Right hindlimb (tissue), 1 donor: ENCODE measurements at places on chromosomes 12 and 14.

DNA sequence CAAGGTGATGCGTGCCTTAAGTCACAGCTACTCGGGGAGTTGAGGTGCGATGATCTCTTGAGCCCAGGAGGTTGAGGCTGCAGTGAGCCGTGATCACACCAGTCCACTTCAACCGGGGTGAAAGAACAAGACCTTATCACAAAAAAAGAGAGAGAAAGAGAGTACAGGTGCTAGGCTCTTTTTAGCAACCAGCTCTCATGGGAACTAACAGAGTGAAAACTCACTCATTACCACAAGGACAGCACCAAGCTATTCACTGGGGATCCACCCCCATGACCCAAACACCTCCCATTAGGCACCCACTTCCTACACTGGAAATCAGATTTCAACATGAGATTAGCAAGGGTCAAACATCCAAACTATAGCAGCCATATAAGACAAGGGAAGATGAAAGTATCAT, 164.2 kb downstream of the NDUFA12 start:
- no peak for DNase-seq

DNA sequence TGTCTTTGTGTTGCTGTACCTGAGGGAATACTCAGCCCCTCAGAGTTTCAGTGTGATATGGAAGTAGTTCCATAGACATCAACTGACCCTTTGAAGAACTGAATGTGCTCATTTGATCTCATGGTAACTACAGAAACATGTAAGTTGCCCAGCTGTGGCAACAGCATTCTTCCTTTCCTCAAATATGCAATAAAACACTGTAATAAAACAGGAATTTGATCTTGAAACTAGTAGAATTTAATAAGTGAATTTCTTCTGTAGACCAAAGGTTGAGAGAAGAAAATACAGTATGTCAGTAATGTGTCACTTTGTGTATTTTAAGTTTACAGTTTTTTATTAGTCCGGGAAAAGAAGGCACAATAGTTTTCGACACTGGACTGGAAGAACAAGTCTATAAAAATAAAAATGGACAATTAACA, 31.9 kb downstream of the KCTD10 start:
- DNase-seq = no peak

DNA sequence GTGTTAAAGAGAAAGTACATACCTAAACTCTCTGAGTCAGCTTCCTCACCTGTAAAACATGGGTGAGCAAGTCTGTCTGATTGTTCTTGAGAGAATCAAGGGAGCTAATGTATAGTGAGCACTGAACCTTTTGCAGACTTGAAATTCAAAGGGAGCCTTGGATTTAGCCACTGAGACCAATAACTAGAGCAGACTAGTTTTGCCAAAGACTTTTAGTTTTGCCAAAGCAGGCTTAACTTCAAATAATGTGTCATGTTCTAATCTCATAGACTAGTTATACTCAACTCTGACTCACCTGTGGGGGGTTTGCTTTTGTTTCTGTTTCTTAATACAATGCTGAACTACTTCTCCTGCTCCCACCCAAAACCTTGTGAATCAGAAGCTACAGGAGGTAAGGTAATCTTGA, 123.7 kb downstream of the SLC25A21 start:
- no peak for DNase-seq

DNA sequence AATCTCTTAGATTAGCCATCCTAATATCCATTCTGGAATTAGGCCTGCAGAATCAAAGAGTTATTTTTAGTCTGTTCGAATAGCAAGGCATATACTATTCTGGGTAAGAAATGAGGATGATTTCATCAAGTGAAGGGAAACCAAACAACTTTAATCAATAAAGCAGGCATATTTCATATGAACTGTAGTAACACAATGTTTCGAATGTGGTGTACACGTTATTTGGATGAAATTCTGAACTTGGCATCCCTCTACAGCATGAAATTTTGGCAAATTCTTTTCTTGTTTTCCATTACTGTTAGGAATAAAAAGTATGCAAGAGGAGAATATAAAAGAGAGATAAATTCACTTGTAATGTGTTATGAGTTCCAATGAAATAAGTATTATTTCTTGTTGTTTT, 1233.3 kb upstream of the SEL1L start:
- DNase-seq = no peak

GRCh38 chr12:109098651-109099050, 1.3 kb downstream of the UNG start:
- no peak for DNase-seq

GRCh38 chr12:104733717-104734175, 224.3 kb downstream of the SLC41A2 start:
- no peak for DNase-seq

DNA sequence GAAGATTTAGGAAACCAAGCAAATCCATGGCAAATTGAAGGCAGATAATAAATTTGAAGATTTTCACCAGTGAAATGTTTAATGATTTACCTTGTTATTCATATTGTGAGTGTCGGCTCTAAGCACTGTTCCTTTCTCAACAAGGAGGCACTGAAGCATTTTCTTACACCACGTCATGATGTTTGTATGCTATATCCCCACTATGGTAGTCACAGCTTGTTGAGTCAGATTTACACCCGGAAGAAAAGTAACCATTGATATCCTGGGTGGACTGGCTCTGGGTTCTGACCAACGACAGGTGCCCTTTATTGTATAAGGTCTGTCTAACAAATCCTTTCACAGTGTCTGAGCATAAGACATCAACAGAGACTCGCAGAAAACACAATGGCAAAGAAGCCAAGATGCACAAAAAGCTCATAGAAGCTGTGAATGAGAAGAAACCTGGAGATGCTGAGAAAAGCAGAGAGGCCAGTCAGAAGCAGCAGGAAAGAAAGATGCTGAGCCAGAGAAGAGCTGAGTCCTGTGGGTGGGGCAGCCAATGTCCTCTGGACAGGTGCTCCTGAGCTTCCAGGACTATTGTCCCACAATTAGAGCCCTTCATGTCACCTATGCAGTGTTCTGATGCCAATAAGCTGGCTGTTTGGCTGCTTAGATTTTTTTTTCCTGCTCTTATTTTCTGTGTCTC, 49.7 kb upstream of the ARHGAP5 start:
- no peak for DNase-seq

DNA sequence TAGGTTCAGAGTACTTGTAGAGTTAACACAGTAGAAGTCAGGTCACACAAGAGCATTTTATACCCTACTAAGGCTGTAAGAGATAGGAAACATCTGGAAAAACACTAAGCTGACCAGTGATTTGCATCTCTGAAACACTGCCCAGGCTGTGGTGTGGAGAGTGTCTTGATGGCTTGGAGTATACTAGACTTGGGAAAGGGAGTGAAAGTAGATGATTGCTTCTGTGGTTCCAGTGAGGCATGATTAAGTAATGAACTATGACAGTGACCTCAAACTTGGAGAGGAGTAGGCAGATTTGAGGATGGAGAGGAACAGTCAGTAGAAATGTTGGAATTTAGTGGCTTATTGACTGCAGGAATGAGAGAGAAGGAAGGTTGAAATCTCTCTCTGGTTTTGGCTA, 201.2 kb downstream of the FLRT2 start:
- peak; percentile 69 for DNase-seq

GRCh38 chr14:55980970-55981369, 137.2 kb upstream of the PELI2 start:
- DNase-seq = no peak

DNA sequence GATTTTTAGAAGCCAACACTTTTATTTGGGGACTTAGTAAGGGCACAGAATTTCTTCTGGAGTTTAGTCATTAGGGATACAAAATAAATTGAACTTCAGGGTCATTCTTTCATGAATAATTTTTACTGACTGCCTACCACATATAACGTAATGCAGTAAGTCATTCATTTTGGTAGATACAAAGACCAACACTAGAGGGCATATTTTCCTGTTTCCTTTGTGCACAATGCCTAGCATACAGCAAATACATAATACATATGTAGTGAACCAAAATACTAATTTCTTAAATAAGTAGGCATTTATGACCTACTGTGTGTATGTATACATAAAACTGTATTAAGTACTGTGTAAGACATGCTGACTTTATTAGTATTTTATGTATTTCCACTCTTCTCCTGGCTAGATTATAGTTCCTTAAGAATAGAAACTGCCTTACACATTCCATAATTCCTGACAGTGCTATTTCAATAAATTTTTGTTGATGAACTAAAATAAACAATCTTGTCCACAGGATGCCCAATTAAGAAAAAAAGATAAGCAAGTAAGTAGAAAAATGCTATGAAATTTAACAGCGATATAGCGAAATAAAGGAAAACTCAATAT, 47.9 kb downstream of the PPP1R12A start:
- no peak for DNase-seq

GRCh38 chr12:57214398-57214781, 2.2 kb upstream of the NXPH4 start:
- DNase-seq = peak; percentile 67

- no peak for DNase-seq
Observed at GRCh38 chr14:59294662-59294992, 106.2 kb downstream of the DAAM1 start.

DNA sequence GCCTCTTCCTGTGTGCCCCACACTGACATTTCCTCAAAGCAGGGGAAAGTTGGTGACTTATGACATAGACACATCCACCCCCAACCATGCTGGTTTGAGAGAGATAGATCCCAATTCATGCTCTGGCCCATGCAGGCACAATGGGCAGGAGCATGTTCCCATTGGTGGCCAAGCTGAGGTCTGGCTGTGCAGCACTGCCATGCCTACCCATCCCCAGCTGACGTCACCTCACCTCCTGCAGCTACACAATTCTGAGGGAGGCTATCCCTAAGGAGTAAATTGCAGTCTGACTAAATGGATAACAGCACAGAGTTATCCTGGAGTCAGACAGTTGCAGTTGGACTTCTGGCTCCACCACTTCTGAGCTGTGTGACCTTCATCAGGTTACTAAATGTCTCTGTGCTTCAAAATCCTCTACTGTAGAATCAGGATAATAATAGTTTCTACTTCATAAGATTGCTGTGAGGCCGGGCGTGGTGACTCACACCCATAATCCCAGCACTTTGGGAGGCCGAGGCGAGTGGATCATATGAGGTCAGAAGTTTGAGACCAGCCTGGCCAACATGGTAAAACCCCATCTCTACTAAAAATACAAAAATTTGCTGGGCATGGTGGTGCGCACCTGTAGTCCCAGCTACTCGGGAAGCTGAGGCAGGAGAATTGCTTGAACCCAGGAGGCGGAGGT, 323.9 kb downstream of the BCL11B start:
- no peak for DNase-seq

DNA sequence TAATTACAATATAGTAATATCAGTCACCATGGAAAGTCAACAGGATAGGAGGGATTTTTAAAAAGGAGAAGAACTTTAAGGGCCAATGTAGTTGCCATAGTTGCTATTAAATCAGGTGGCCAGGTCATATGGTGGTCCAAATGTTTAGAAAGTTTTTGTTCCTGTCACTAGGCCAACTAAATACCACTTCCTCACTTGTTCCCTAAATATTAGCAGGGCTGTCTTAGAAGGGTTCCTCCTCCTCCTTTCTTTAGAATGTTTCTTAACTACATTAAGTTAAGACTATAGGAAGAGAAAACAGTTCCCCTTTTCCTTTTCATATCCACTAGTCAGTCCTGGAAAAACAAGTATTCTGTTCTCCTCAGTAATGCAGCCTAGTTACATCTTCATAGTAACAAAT, 50.3 kb downstream of the MON2 start:
- DNase-seq = no peak

DNA sequence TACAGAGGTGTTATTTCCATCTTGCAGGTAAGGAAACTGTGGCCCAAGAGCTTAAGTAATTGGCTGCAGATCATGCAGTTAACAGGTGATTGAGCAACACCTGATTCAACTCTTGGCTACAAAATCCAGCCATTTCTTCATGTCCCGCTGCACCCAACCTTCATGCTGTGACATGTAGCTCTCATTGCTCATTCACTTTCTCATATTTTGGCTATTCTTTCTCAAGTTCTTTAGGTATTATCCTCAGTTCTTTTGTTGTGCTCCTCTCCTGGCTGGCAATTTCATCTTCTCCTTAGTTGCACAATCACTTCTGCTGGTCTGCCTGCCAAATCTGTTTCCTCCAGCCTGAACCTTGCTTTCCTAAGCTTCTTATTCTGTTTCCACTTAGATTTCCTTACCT, 300.8 kb downstream of the SSPN start:
- no peak for DNase-seq

- no peak for DNase-seq
Observed at GRCh38 chr14:77228056-77228455, 43.0 kb downstream of the NGB start.

GRCh38 chr14:100955201-100955600, 51.7 kb upstream of the RTL1 start:
- no peak for DNase-seq

DNA sequence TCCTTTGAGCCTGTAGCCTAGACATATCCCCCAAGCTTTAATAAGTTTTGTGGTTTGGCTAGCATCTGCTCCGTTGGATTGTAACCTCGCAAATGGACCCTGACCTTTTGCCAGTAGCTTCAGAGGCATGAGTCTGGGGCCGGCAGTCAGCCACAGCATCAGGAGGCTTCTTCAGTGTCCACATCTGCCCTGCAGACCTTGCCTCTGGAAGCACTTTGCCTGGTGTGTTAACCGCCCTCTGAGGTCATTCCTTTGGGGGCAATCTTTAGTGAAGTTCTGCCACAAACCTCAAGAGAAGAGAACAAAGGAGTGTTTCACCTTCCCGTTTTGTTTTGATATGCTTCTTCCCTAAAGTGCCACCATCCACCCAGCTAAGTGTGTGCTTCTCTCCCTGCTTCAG, 71.4 kb downstream of the GNS start:
- DNase-seq = peak; percentile 31

- DNase-seq = no peak
Observed at GRCh38 chr12:94670898-94671297, 20.5 kb upstream of the TMCC3 start.

DNA sequence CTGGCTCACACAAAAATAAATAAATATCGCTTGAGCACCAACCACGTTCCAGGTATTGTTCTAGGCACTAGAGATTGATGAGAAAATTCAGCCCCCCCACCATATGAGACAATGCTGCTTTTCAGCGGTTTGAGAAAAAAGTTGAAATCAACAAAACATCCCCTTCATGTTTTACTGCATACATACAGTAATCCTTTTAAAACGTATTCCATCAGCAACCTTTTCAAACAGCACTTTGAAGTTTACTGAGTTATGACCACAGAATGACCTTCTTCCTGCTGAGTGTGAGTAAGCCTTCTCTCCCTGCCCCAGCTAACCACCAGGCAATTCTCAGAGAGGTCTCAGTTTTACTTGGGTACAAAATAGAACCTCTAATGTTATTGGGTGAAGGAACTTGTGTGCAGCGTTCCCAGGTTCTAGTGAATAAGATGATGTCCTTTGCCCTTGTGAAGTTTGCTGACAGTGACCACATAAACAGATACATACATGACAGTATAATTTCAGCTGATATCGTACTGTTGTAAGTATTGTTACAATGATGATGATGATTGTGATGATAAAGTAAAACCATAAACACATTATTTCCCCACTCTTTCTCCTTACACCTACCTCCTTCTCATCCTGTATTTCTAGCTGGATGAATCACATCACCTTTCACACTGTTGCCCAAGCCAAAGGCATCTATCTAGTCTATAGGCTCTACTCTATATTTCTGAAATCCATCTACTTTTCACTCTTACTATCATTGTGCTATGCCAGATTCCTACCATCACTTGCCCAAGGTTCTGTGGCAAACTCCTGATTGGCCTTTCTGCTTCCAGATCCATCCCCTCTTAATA, 124.4 kb upstream of the KRR1 start:
- no peak for DNase-seq
